Nucleus accumbens (tissue), 56 donors: ENCODE measurements at places on chromosomes 2 and 18.

DNA sequence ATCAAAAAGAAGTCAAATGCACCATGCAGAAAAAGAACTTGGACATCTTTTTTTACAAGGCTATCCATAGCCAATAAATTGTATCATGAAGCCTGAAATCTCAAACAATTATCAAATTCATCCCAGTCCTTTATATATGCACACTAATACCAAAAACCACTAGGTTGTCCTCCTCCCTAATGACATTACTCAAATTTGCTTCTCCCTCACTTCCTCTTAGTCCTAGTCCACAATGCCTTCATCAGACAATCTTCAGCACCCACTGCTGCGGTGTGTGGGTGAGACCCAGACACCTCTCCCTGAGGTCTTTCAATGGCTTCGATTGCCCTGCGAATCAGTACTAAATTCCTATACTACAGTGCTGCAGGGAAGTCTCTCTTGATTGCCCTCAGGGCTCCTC is 58.1 kb downstream of the CLASP1 start:
- DNase-seq, result no peak

DNA sequence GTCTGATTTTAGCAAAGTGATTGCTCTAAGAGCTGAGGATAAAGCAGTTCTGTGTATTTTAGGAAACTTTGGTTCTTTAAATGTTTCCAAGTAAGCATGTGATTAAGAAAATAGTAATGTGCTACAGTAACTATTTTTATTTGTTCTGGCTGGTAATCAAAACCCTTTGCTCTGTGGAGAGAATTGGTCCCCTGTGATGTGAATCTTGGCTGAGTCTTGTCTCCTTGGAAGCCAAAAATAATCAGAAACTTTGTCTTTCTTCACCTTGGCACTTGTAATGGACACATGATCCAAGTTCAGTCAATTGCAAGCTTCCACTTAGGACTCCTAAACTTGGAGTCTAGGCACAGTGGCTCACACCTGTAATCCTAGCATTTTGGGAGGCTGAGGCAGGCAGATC is 422.7 kb upstream of the CDH20 start:
- DNase-seq, result no peak

GRCh38 chr2:239173301-239173700 is 227.5 kb downstream of the HDAC4 start:
- DNase-seq, result no peak

DNA sequence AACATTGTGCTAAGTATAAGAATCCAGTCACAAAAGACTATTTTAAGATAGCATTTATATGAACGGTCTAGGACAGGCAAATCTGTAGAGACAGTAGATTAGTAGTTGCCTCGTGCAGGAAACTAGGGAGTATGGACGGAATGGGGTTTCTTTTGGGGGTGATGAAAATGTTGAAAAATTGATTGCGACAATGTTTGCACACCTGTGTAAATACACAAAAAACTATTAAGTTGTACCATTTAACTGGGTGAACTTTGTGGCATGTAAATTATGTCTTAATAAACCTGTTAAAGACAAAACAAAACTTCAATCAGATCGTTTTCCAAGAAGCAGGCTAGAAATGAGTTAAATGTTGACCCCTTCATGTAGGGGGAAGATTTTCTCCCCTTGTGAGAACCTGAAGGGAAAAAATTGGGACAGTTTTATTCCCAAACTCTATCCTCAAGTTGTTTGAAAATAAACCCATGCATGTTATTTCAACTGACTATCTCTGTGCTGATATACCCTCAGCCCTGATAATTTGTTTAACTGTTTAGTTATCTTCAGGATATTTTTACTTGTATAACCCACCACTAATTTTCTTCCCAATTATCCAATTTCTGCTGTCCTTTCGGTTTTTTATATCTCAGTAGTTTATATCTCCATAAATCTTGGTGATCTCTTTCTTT is 87.2 kb downstream of the CAMKMT start:
- no peak for DNase-seq

GRCh38 chr18:28127763-28128658 is 48.9 kb downstream of the CDH2 start:
- DNase-seq, result no peak

DNA sequence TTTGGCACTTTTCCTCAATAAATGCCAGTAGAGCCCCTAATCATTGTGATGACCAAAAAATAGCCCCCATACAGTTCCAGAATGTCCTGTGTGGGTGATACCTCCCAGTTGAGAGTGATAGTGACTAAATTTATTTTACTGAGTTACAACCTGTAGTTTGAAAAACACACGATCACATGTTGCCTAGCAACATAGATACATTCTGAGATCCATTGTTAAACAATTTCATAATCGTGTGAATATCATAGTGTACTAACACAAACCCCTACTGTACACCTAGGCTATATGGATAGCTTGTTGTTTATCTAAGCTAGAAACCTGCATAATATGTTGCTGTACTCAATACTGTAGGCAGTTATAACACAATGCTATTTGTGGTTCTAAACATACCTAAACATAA is 30.6 kb downstream of the KCMF1 start:
- no peak for DNase-seq

GRCh38 chr18:45104049-45104395 is 423.3 kb downstream of the SETBP1 start:
- no peak for DNase-seq

DNA sequence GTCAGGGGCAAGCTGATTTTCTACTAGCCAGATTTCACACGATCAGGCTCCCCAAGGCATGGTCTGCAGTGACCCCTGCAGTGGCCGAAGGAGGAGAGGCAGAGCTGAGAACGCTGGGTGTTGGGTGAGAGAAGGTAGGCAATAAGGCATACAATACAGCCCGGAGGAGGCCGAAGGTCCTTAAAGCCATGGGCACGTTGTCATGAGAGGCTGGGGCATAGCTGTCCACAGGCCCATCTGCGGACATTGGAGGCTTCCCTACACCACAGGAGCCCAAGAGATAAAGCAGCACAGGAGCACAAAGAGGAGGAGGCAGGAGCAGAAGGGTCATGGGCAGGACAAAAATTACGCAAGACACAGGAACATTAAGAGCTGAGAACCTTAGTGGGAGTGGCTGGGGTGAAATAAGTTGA is 16.7 kb upstream of the BZW1 start:
- DNase-seq, result no peak

DNA sequence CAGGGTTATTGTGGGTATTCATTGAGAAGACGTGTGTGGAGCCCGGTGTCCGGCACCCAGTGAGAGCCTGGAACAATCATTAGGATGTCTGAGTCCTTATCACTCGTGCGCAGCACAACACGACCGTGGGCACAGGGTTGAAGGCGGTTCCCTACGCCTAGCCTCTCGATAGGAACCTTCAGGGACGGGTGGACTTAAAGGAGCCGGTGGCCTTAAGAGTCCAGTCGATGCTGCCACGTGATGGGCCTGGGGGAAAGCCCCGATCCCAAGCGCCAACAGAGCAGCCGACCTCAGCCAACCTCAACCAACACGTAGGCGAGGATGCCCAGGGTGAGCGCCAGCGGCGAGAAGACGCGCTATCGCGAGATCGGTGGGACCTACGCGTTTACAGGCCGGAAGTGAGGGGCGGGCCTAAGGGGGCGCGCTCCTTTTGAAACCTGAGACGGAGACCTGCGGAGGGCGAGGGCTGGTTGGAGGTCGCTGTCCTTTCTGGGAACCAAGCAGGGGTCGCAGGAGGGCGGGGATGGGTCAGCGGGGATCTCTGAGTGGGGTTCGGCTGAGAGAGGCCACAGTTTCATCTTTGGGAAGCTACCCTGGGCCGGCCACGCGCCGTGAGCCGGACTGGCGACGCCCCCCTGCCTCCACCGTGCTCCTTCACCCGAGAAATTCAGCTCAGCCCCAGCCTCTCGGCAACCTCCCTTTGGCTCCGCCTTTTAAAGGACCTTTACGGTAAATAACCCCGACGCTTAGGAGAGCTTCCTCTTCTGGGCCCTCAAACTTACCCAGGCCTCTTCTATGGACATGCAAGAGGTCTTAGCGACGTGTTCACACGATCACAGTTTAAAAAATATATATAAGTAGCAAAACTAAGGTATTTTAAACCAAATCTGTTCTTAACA is 28.3 kb downstream of the WNT10A start:
- DNase-seq, result peak; percentile 51

DNA sequence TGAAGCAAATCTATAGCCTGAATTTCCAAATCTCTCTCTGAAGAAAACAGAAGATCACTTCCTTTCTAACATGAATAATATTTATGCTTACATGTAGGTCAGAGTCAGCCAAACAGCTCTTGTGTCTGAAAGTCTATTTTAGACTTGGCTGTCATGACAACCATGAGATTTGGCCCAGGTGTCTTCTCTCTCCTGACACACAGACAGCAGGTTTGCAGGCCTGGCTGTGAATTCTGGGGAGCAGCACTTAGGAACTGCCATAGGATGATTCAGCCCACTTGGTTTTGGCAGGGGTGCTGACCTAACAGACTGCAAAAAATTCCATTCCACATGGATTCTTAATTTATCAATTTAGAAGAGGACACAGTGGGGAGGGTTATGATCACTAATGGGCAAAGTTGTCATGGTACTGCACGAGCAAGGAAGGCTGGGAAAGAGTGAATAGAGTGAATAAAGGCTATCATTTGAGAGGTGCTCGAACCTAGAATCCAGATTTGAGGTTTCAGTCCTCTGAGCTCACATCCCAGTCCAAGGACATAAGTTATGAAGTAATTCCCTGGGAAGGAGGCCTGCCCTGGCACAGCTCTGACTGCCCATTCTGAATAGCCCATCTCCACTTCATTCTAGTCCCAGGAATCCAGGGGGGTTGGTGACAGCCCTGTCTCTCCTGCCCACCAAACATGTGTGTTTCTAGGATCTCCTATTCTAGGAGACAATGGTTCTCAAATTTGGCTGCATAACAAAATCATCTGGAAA is 453.9 kb upstream of the TRIB2 start:
- no peak for DNase-seq

DNA sequence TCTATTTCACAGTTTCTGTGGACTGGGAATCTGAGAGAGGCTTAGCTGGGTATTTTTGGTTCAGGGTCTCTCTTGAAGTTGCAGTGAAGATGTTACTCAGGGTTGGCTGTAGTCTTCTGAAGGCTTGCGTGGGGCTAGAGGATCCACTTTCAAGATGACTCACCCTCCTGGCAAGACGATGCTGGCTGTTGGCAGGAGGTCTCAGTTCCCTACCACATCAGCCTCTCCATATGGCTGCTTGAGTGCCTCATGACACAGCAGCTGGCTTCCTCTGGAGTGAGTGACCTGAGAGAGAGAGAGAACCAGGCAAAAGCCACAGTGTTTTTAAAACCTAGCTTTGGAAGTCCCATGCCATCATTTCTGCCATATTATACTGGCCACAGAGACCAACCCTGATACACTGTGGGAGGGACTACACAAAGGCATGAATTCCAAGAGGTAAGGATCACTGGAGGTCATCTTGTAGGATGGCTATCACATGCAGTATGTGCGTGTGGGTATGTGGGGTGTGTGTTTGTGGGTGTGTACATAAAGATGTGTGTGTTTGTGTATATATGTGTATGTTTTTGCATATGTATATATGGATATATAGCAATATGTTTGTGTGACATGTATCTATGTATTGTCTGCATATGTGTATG is 25.1 kb downstream of the DNPEP start:
- no peak for DNase-seq

DNA sequence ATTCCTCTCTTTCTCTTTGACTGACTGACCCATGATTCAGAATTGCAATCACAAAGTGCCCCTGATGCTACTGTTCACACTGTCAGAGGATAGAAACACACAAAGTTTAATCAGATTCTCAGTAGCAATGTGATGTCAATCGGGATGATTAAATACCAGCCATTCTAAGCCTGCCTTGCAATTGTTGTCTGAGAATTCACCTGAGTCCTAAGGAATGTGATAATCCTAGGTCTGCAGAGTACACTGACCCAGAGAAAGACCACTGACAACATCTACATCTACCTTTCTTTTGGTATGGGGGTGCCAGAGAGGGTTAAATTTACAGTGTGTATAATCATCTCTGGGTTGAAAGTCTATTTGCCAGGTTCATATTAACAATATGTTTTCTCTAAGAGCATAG is 883.3 kb downstream of the NRXN1 start:
- no peak for DNase-seq
